ENCODE measurements at places on chromosomes 11 and 22. TPM values are rescaled to one million over a fixed set of nuclear protein-coding genes. Genes with fewer than 3 reads are reported as not detected.

GRCh38 chr11:64802370-64803157, 450 bp downstream of the MAP4K2 start:
- no peak for DNase-seq

DNA sequence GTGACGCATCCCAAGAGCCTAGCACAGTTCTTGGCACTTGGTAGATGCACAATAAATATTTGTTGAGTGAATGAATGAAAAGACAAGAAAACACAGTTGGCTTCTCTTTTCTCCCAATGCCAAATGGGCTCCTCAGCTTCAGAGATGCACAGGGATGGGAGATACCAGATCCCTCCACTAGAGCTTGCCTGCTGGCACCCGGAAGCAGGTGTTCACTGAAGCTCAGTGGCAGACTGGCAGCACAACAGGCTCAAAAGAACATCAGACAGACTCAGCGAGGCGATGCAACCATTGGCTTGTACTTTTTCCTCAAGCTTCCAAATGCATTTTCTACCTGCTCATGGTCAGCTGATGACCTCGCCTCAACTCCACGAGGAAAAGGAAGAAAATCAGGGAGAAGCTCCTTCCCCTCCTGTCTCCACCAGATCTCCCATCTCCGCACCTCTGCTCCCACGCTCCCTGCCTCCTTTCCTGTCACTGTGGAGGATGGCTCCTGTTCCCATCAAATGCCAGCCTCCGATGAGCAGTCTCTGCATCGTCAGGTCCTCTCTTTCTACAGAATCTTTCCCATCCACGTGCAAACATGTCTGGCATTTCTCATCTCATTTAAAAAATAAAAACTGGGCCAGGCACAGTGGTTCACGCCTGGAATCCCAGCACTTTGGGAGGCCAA, 5.8 kb downstream of the RAPSN start:
- DNase-seq, result no peak

- no peak for DNase-seq
These were observed 45.4 kb upstream of the MN1 start for GRCh38 chr22:27846910-27847309.

GRCh38 chr11:109940816-109941215, 152.4 kb upstream of the ZC3H12C start:
- peak; percentile 84 for DNase-seq

Gene RGL4
- not detected for total RNA-seq

Gene FAM118B
- total RNA-seq, result 20.9 TPM

Gene CATSPERZ
- total RNA-seq, result 0.44 TPM

Gene LARGE1
- total RNA-seq, result 8.8 TPM

Gene AMPD3
- total RNA-seq, result 7.6 TPM
